ENCODE measurements at places on chromosomes 12 and 14.

GRCh38 chr14:32560209-32560857 lies 231.2 kb downstream of the AKAP6 start:
- no peak for DNase-seq

GRCh38 chr12:92396647-92397252 lies 251.1 kb upstream of the BTG1 start:
- DNase-seq = no peak

DNA sequence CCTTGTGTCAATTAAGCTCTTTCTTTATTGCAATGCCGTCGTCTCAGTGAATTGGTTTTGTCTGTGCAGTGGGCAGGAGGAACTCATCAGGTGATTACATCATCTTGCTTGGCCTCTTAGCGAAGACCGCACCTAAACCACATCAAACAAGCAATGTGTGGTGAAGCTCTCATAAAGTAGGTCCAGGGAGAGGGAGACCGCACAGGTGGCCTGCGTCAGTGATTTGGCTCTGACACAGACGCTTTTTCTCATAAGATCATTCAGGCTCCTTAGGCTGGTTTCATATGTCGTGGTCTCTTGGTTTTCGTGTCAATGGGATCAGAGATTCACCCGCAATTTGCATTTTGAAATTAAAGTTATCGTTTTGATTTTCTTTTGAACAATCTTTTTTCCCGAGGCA lies 6.7 kb upstream of the TESC start:
- DNase-seq = peak; percentile 16

GRCh38 chr14:102948698-102949061 lies 26.2 kb downstream of the AMN start:
- no peak for DNase-seq

DNA sequence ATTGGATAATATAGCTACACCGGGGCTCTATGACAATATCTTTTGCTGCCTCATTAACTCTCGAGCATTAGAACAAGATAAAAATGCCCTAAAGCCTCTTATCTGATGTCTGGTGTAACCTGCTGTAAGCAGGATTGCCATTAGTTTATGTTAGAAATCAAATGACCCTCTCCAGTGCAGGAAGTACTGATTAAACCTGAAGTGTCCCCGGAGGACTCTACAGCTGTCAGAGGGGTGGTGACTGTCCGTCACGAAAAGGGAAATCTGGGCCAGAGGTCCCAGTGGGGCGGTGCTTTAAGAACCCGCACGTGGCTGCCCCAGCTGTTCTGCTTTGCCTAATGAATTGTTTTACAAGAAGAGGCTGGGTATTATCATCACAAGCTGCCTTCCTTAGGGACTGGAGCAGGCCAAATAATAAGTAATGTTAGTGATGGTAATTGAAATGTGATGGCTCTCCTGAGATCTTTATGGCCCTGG lies 55.7 kb downstream of the LIN52 start:
- DNase-seq = no peak

GRCh38 chr12:8855891-8856290 lies 33.5 kb downstream of the A2ML1 start:
- DNase-seq = no peak

- no peak for DNase-seq
These were observed 16.0 kb upstream of the PLEKHH1 start for GRCh38 chr14:67517083-67517482.

GRCh38 chr12:22361785-22362184 lies 27.3 kb upstream of the ST8SIA1 start:
- DNase-seq = no peak

GRCh38 chr14:64706593-64707193 lies 2.5 kb downstream of the PLEKHG3 start:
- no peak for DNase-seq

- DNase-seq = no peak
These were observed 4.7 kb downstream of the FLRT2 start for GRCh38 chr14:85534458-85535293.

Measured in stimulated activated CD4-positive, alpha-beta T cell treated with anti-CD3 and anti-CD28 coated beads, TNF-alpha, amount 100 ng/mL, for 24 hours (primary cell).